ENCODE measurements at places on chromosomes 4 and X.
A peak's percentile ranks its signal among the peaks of the same experiment; 100 is the strongest.

DNA sequence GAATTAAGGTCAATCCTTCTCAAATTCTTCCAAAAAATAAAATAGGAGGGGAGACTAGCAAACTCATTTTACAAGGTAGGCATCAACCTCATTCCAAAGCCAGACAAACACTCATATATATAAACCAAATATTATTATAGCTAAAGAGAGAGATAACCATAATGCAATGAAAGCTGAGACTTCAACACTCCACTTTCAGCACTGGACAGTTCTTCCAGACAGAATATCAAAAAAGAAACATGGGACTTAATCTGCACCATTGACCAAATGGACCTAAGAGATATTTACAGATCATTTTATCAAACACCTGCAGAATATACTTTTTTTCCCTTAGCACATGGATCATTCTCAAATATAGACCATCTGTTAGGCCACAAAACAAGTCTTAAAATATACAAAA, 15.5 kb upstream of the EDA2R start:
- no peak overlapping the region for H3K4me3 ChIP-seq
- no peaks in the 10 kb centered on the region for H3K36me3 ChIP-seq
- DNase-seq, result no peak
- H3K4me1 ChIP-seq, result no peaks in the 10 kb centered on the region
- H3K27me3 ChIP-seq, result no peaks in the 10 kb centered on the region
- no peak overlapping the region for H3K27ac ChIP-seq

DNA sequence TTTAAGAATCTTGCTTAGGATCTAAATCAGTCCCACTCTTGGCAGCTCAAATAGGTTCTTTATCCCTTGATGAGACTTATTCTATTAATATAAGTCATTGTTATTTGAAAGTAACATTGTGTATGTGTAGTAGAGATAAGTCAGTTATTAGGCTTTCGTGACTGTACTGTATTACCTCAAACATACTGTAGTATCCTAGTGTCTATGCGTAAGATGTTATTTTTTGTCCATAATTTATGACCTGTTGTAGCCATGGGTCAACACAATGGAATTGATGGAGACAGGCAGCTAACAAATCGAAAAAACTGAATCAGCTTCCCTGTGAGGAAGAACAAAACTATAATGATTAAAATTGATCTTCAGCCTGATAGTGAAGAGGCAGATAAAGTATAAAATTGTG, 41.8 kb downstream of the CLCN3 start:
- peaks cover 24% of the 10 kb centered on the region for H3K4me1 ChIP-seq
- no peaks in the 10 kb centered on the region for H3K36me3 ChIP-seq
- no peaks in the 10 kb centered on the region for H3K27me3 ChIP-seq
- DNase-seq, result no peak
- no peak overlapping the region for H3K4me3 ChIP-seq

- no peaks in the 10 kb centered on the region for H3K36me3 ChIP-seq
- H3K4me3 ChIP-seq, result no peak overlapping the region
- no peaks in the 10 kb centered on the region for H3K27me3 ChIP-seq
Measured at GRCh38 chr4:93394545-93395081, 433.9 kb upstream of the ATOH1 start.

- no peaks in the 10 kb centered on the region for H3K27me3 ChIP-seq
- H3K27ac ChIP-seq, result no peak overlapping the region
- no peaks in the 10 kb centered on the region for H3K36me3 ChIP-seq
- H3K4me3 ChIP-seq, result no peak overlapping the region
- H3K4me1 ChIP-seq, result no peaks in the 10 kb centered on the region
- no peak for DNase-seq
Measured at GRCh38 chr4:185955826-185956543, 113.0 kb upstream of the TLR3 start.

DNA sequence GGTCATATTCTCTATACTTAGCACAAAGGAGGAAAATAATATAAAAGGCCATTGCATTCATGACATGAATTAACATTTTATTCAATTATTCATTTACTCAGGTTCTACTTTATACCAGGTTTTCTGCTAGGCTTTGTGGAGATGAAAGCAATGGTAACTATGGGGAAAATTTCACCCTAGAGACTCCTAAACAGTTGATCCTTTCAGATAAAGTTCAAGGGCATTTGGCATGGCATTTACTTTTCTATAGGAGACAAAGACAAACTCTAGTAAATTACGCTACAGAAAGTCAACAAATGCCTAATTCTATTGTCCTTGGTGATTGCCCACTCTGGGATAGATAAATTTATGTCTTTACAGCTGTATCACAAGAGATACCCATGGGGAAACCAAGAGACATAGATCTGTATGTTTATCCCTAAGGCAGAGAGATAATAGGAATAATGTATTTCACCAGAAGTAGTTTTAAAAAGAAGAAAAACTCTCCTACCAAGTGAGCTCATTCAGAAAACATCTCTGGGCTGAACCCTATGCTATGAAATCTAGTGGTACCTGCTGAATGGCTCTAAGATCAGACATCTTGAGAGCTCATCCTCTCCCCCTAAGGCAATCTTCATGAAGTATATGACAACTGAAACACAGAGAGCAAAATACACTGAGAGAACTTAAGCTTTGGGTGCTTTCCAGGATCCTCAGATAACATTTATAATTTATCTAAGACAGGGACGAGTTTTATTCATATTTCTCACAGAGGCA, 316.7 kb downstream of the ANTXR2 start:
- H3K27ac ChIP-seq, result no peak overlapping the region
- no peak for DNase-seq
- H3K36me3 ChIP-seq, result no peaks in the 10 kb centered on the region
- H3K4me3 ChIP-seq, result no peak overlapping the region
- no peaks in the 10 kb centered on the region for H3K27me3 ChIP-seq

DNA sequence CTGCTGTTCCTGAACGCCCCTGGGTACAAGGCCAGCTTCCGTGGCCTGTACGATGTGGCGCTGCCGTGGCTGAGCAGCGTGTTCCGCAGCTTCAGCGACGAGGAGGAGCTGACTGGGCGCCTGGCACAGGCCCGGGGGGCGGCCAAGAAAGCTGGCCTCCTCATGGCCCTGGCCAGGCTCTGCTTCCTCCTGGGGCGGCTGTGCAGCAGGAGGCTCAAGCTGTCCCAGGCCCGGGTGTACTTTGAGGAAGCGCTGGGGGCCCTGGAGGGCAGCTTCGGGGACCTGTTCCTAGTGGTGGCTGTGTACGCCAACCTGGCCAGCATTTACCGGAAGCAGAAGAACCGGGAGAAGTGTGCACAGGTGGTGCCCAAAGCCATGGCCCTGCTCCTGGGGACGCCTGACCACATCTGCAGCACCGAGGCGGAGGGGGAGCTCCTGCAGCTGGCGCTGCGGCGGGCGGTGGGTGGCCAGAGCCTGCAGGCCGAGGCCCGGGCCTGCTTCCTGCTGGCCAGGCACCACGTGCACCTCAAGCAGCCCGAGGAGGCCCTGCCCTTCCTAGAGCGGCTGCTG, 28.2 kb downstream of the SH3TC1 start:
- no peak for DNase-seq
- H3K4me3 ChIP-seq, result no peak overlapping the region
- H3K36me3 ChIP-seq, result peaks cover 32% of the 10 kb centered on the region
- no peaks in the 10 kb centered on the region for H3K27me3 ChIP-seq
- peaks cover 17% of the 10 kb centered on the region for H3K4me1 ChIP-seq

DNA sequence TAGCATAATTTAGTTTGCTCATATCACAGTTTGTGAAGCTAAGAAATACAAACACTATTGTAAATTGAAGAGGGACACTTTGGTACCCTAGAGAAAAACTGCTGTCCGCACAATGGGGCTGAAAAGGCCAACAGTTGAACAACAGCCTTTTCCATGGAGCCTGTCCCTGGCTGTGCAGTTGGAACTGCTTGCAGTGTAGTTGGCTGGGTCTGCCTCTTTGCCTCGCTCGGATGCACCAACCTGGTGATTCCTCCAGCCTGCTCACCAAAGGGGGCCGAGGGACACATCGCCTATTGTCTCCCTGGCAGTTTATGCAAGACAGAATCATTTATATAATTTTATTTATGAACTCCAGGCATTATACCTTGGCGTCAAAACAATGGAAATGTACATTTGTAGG, 16.5 kb upstream of the GALNT7 start:
- no peaks in the 10 kb centered on the region for H3K27me3 ChIP-seq
- H3K36me3 ChIP-seq, result no peaks in the 10 kb centered on the region
- no peak overlapping the region for H3K4me3 ChIP-seq
- no peak overlapping the region for H3K27ac ChIP-seq
- H3K4me1 ChIP-seq, result no peaks in the 10 kb centered on the region

- no peak for DNase-seq
- no peaks in the 10 kb centered on the region for H3K36me3 ChIP-seq
- peaks cover 14% of the 10 kb centered on the region for H3K4me1 ChIP-seq
Measured at GRCh38 chr4:81491943-81492342, 20.2 kb upstream of the RASGEF1B start.

- H3K27me3 ChIP-seq, result no peaks in the 10 kb centered on the region
- no peaks in the 10 kb centered on the region for H3K4me1 ChIP-seq
- DNase-seq, result no peak
- H3K36me3 ChIP-seq, result no peaks in the 10 kb centered on the region
Measured at GRCh38 chr4:57154191-57154590, 44.0 kb upstream of the IGFBP7 start.

DNA sequence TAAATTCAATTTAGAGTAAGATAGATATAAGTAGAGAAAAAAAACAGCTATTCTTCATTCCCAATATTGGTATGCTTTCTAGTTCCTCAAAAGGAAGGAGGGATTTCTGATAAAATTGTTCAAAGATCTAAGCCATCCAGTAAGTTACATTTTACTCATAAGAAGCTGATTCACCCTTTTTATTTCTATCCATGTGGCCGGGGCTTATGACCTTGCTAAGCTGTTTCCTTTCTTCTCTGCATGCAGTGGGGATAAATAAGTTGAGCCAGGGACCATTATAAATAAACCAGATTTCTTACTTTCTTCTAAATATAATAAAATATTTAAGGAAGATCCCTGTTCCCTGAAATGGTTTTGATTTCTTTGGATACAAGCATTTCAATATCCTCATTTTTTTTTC, 502.3 kb downstream of the PDHA2 start:
- H3K4me1 ChIP-seq, result no peaks in the 10 kb centered on the region
- H3K27ac ChIP-seq, result no peak overlapping the region
- H3K27me3 ChIP-seq, result no peaks in the 10 kb centered on the region

- no peaks in the 10 kb centered on the region for H3K4me1 ChIP-seq
- H3K36me3 ChIP-seq, result no peaks in the 10 kb centered on the region
- DNase-seq, result no peak
- no peak overlapping the region for H3K27ac ChIP-seq
- no peaks in the 10 kb centered on the region for H3K27me3 ChIP-seq
Measured at GRCh38 chr4:173609158-173609557, 79.1 kb upstream of the HAND2 start.

DNA sequence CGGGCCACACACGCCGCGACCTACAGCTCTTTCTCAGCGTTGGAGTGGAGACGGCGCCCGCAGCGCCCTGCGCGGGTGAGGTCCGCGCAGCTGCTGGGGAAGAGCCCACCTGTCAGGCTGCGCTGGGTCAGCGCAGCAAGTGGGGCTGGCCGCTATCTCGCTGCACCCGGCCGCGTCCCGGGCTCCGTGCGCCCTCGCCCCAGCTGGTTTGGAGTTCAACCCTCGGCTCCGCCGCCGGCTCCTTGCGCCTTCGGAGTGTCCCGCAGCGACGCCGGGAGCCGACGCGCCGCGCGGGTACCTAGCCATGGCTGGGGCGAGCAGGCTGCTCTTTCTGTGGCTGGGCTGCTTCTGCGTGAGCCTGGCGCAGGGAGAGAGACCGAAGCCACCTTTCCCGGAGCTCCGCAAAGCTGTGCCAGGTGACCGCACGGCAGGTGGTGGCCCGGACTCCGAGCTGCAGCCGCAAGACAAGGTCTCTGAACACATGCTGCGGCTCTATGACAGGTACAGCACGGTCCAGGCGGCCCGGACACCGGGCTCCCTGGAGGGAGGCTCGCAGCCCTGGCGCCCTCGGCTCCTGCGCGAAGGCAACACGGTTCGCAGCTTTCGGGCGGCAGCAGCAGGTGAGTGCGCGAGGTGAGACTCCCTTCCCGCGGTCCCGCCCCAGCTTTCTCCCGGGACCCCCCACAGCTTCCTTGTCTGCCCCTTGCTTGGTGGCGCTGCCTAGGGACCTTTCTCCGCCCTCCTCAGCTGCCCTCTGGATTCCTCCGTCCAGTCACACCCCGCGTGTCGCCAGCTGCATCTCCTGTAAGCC, 678 bp downstream of the BMP3 start:
- H3K27me3 ChIP-seq, result peaks cover 35% of the 10 kb centered on the region
- peaks cover 7% of the 10 kb centered on the region for H3K4me1 ChIP-seq
- no peaks in the 10 kb centered on the region for H3K36me3 ChIP-seq
- peak; percentile 71 for DNase-seq
- peak overlapping the region; percentile 49 for H3K4me3 ChIP-seq
- peak overlapping the region; percentile 63 for H3K27ac ChIP-seq

DNA sequence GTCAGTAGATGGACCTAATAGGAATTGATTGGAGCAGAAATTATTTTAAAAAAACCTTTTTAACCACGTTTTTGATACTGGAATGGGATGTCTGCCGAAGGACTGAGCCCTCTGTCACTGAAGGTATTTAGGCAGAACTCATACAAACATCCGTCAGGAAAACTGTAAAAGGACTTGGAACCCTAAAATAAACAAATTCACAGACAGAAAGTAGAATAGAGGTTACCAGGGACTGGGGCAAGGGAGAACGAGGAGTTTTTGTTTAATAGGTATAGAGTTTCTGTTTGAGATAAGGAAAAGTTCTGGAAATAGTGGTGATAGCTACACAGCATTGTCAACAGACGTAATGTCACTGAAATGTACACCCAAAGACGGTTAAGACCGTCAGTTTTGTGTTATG, 105.5 kb downstream of the BCOR start:
- no peaks in the 10 kb centered on the region for H3K27me3 ChIP-seq
- no peak overlapping the region for H3K27ac ChIP-seq

- H3K27ac ChIP-seq, result no peak overlapping the region
- H3K27me3 ChIP-seq, result no peaks in the 10 kb centered on the region
- DNase-seq, result no peak
- H3K36me3 ChIP-seq, result no peaks in the 10 kb centered on the region
- peaks cover 9% of the 10 kb centered on the region for H3K4me1 ChIP-seq
Measured at GRCh38 chr4:128457726-128458125, 170.1 kb upstream of the PGRMC2 start.

GRCh38 chr4:35695421-35695820, 548.9 kb downstream of the ARAP2 start:
- no peak for DNase-seq
- no peak overlapping the region for H3K4me3 ChIP-seq

DNA sequence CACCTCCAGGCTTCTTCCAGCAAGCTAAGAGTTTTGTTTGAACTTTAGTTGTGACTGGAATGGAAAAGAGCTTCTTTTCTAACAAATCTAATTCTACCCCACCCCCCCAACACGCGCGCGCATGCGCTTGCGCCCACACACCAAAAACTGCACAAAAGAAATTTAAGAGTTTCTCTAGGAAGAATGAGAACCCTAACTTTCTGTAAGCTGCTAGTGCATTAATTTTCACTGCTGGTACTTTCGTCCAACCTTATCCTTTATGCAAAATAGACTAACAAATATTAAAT, 9.0 kb upstream of the INTU start:
- no peak overlapping the region for H3K27ac ChIP-seq
- DNase-seq, result peak; percentile 60
- peak overlapping the region; percentile 54 for H3K4me3 ChIP-seq
- H3K4me1 ChIP-seq, result no peaks in the 10 kb centered on the region
- H3K36me3 ChIP-seq, result no peaks in the 10 kb centered on the region
- peaks cover 34% of the 10 kb centered on the region for H3K27me3 ChIP-seq

- H3K27ac ChIP-seq, result no peak overlapping the region
- H3K36me3 ChIP-seq, result no peaks in the 10 kb centered on the region
- H3K27me3 ChIP-seq, result no peaks in the 10 kb centered on the region
- H3K4me3 ChIP-seq, result no peak overlapping the region
Measured at GRCh38 chr4:99324979-99325378, 3.8 kb upstream of the ADH1B start.

GRCh38 chrX:147741776-147742175, 169.9 kb upstream of the FMR1 start:
- no peaks in the 10 kb centered on the region for H3K4me1 ChIP-seq
- no peak overlapping the region for H3K4me3 ChIP-seq
- no peaks in the 10 kb centered on the region for H3K27me3 ChIP-seq

All from upper lobe of right lung (tissue), 1 donor.